H54 (cell line): ENCODE measurements at places on chromosomes 1 and 21.

DNA sequence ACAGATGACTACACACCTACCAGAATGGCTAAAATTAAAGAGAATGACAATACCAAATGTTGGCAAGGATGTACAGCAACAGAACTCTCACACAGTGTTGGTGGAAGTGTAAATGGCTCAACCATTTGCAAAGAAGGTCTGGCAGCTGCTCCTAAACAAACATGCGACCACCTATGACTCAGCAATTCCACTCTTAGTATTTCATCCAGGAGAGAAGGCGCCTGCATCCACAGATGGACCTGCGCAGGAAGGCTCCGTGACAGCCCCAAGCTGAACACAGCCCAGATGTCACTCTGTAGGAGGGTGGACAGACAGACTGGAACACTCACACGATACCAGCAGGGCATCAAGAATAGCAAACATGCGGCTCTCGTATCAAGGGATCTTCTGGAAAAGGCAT lies 6.7 kb downstream of the PTTG1IP start:
- no peak for DNase-seq

GRCh38 chr1:153563483-153563901 lies 2.2 kb downstream of the S100A2 start:
- DNase-seq = no peak

GRCh38 chr1:234148350-234148749 lies 224.9 kb upstream of the COA6 start:
- DNase-seq = no peak

GRCh38 chr1:26946270-26946669 lies 14.0 kb downstream of the KDF1 start:
- no peak for DNase-seq

GRCh38 chr1:14787604-14788003 lies 189.1 kb downstream of the KAZN start:
- DNase-seq = no peak

GRCh38 chr1:54283635-54284385 lies 83.8 kb downstream of the MRPL37 start:
- no peak for DNase-seq

- no peak for DNase-seq
Measured at GRCh38 chr21:45444385-45444784, 39.4 kb downstream of the COL18A1 start.

GRCh38 chr1:42658877-42659337 lies 684 bp downstream of the PPIH start:
- no peak for DNase-seq
